Substantia nigra (tissue), 51 donors: ENCODE measurements at places on chromosomes 2 and 18.

DNA sequence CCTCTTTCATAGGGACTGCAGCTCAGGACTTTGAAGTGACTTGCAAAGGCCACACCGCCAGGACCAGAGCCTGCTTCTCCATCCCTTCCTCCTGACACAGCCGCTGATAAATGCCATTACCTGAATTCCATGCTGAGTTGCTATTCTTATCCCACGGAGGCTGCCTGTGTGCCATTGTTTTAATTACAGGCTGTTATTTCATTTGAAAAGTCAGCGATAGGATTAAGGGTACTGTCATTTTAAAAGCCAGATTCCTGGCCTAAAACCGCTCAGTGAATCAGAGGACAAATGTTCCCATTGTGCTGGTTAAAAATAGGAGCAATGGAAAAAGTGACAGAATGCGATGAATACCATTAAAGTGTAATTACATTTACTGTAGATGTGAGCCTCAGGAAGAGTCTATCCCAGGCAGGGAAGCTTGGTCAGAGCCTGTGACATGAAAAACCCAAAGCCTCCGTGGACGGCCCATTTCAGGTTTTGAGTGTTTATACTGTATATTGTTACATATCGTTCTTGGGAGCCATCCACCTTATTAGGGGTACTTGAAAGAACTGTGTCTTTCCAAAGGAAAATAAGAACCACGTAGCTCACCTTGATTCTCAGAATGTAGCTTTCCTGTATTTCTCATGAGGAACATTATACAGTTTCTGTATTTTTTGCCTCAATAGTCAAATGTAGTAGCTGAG, 41.3 kb downstream of the PDCL3 start:
- no peak for DNase-seq

DNA sequence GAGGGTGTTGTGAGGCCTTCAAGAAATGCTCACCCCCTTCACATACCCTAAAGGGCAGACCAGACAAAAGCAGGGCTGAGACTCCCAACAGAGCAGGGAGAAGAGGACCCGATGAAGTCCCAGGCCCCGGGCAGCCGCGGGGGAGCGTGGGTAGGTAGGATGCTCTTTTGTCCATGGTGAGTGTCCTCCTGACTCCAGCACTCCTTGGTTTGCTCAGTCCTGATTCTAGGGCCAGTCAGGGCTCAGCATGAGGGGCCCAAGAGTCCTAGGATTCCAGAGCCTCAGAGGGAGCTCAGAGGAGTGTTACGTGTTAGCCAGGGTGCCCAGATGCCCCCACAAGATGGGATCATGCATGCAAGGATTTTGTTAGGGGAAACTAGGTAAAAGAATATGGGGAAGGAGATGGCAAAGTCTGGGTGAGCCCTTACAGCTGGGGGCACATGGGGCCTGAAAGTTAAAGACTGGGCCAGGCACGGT, 64.8 kb downstream of the SMAD7 start:
- DNase-seq, result no peak

DNA sequence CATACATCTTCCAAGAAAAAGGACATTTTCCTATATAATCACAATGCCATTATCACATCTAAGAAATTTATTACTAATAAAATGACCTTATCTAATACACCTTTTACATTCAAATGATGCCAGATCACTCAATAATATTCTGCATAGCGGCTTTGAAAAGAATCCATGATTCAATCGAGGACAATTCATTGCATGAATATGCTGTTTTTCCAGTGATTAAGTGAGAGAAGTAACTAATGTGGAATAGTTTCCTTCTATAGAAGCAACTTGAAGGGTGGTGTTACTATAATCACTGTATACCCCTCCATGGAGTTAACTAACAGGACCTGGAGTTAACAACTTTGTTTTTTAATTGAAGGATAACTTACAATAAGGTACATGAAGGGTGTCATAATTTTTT, 9.1 kb downstream of the PLEK start:
- DNase-seq, result no peak

GRCh38 chr2:131584380-131584779, 56.7 kb downstream of the CCDC74A start:
- DNase-seq, result no peak

- no peak for DNase-seq
These were observed 20.7 kb upstream of the NT5C1B start for GRCh38 chr2:18610090-18610489.

DNA sequence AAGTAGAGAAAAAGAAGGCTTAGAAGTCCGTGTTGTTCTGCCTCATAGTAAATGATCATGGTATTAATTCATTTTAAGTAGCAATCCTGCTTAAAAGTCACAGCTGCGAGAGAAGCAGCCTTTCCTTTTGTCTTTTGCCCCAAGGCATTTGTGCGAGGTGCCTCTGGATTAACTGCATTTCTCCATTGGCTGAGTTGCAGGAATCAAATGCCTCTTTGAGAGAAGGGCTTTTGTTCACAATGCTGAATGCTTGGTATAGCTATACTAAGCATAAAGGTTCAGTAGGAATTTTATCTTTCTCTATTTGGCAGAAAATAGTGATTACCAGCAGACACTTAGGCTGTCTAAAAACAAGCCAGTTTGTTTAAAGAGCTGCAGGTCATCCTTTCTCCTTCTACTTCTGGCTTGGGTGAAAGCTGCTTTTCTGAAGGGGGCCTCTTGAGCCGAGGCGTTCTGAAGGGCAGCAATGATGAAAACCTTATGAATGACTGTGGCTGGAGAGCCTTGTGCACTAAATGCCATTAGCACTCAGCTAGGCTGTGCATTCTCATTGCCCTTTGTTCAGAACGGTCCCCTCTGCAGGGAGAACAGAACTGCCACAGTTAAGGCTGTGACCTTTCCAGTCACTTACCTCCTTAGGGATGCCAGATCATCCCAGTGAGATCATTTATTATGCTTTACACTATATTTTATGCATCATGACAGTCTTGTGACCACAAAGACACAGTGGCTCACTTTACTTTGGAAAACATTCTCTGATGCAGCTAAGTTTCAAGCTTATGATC, 68.8 kb upstream of the TMEM87B start:
- DNase-seq, result no peak

GRCh38 chr18:14921547-14921946, 173.6 kb downstream of the ANKRD30B start:
- DNase-seq, result no peak

DNA sequence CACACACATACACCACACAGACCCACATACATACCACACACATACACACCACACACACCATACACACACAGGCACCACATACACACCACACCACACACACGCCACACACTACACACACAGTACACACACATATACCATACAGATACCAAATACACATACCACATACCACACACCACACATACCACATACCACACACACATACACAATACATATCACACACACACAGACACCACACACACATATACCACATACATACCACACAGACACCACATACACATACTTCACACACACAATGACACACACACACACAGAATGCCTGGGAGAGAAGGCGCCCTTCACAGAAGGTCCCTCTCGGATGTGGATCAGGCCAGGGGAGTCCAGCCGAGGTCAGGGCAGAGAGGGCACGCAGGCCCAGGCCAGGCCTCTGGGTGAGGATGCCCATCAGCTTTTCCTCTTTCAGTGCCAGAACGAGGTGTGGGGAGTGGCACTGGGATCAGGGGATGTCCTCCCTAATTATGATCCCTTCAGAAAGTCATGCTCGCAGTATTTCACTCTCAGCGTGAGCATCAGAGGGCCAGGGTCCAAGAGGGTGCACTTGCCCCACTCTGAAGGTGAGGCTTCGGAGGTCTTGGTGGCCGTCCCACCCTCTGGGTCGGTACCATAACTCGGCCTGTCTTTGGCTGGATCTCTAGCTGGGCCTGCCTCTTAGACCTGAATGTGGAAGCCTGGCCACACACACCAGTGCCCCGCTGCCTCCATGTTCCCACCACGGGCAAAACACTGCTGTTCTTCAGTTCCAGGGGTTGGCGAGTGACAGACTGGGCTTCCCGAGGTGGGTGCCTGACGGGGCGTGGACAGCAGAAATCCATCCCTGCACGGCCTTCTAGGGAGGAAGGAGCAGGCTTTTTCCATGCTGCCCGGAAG, 70.6 kb upstream of the ODC1 start:
- DNase-seq, result no peak

GRCh38 chr2:200471324-200471848, 38.5 kb downstream of the KCTD18 start:
- DNase-seq, result no peak

GRCh38 chr2:132668189-132668823, 1.7 kb downstream of the LYPD1 start:
- DNase-seq, result peak; percentile 40

- DNase-seq, result no peak
These were observed 55.4 kb downstream of the BOLA3 start for GRCh38 chr2:74092275-74092674.

- no peak for DNase-seq
These were observed 105.5 kb upstream of the PKDCC start for GRCh38 chr2:41942278-41942677.

DNA sequence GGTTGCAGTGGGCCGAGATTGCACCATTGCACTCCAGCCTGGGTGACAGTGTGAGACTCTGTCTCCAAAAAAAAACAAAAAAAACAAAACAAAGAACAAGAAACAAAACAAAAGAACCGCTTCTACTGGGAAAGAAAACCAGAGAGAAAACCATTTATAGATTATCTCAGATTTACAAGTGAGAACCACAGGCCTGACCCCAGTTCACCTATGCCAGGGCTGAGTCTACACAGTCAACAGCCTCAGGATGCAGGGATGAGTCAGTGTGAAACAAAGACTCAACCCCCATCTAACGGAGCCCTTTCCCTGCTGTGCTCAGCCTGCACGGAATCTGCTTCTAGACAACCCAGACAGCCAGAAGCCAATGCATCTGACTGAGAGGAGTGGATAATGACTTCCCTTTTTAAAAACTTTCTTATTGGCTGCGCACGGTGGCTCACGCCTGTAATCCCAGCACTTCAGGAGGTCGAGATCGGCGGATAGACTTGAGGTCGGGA, 25.5 kb upstream of the YWHAQ start:
- no peak for DNase-seq

GRCh38 chr2:127508631-127509034, 17.7 kb downstream of the IWS1 start:
- peak; percentile 60 for DNase-seq

- no peak for DNase-seq
These were observed 164.1 kb downstream of the DCDC2C start for GRCh38 chr2:3867469-3867868.

GRCh38 chr2:1569879-1570450, 156.7 kb downstream of the TPO start:
- DNase-seq, result no peak

DNA sequence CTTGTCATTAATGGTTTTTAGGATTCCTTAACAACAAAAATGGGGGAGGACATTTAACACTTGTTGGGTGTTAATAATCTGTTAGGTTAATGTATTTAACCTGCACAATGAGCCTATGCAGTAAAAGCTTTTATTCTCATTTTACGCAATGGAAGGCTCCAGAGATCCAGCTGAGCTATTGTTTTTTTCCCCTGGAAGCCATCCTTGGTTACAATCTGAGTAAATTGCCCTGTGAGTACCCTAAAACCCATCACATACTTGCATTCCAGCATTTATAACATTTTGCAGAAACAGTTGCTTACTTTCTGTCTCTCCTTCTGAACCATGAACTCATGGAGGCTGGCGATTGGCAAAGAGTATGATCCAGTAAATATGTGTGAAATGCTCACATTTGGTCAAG, 30.2 kb upstream of the DOCK10 start:
- DNase-seq, result no peak

DNA sequence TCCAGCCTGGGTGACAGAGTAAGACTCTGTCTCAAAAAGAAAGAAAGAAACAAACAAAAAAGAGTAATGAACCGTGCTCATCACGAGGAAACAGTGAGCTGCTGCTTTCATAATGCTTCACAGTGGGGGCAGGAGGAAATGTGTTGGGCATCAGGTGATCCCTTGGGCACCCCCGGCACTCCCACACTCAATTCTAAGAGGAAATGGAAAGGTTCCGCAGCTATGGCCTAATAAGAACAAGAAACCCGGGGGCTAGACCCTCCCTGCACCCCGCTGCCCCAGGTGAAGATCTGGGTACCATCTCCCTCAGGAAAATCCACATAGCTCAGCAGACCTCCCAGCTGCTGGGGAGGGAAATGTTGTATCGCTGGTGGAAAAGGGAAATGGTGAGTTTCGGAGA, 118.9 kb downstream of the LPIN1 start:
- DNase-seq, result no peak

DNA sequence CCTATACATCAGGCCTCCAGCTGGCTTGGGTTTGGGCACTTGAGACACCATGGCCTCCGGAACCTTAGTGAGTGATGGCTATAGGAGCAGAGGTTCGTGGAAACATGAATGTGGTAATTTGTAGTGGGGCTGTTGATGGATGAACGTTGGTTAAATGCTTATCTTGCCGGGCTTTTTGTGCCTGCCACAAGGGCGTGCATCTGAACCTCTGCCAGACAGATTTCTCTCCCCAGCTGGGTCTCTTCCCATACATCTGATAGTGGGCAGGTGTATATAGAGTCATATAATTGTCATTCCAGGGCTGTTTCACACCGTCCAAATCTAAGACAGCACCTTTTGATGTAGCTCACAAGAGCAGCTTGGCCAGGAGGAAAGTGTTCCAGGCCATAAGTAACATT, 14.7 kb downstream of the LAMA3 start:
- no peak for DNase-seq

DNA sequence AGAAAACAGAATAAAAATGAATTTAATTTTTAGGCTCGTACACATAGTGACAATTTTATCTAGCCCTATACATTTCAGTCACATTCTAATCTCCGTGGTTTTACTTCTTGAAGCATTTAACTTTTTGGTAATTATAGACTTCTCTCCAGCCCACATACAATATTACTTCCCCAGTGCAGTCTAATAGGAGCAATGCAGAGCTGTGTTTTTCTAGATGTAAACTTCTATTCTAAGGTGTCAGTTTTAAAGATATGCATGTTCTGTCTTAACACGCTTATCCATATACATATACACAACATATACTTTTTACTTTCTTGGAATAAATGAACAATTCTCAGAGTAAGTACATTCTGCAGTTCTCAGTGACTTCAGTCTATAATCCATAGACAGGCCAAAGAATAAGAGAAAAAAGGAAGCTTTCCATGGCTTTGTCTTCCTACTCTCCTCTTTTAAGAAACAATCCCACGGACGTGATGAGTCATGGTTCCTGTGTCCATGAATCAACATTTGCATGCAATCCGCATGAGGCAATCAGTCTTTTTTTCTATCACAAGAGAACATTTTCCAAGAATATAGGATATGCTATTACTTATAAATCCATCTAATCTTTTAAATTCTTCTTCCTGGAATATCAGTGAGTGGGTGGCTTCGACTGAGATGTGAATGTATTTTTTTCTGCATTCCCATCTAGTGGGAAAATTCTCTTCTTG, 42.8 kb downstream of the CCDC102B start:
- DNase-seq, result no peak

- no peak for DNase-seq
These were observed 22.3 kb downstream of the EFEMP1 start for GRCh38 chr2:55901322-55901721.

- no peak for DNase-seq
These were observed 80.7 kb downstream of the PDCL3 start for GRCh38 chr2:100643467-100643866.

DNA sequence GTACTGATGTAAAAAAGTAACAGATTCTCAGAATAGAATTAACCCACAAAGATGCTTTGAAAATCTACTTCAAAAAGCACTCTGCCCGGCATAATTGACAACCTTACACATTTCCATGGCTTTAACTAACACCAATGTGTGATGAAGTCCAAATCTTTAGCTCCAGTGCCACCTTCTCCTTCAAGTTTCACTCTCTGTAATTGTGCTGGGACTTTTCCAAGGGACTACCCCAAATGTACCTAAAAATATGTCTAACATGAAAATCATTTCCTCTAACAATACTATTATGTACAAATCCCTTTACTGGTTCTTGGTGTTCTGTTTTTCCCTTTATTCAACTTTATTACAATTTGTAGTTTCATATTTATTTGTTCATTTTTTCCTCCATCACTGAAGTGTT, 20.6 kb upstream of the UBE2E3 start:
- no peak for DNase-seq
